NCI-H2081 (cell line): ENCODE measurements at places on chromosomes 6 and 20.

- no peak for DNase-seq
Observed at GRCh38 chr6:36850021-36850420, 10.8 kb upstream of the CPNE5 start.

DNA sequence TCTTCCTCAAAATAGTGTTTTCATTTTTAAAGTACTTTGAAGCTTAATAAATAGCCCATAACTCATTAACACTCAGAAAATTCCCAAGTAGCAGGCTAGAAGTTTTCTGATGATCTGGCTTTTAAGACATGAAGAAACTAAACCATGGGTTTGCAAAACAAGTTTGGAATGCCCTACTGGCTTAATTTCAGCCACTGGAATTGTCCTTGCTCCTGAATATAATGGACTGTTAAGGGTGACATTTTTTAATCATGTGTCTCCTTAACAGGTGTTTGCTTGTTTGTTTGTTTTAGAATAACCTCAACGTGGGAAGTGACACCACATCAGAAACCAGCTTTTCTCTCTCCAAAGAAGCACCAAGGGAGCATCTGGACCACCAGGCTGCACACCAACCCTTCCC, 49.1 kb downstream of the ISM1 start:
- DNase-seq: no peak

GRCh38 chr6:28235912-28236452, 10.9 kb downstream of the ZSCAN9 start:
- DNase-seq: no peak

GRCh38 chr6:35539223-35539622, 26.5 kb upstream of the TULP1 start:
- DNase-seq: no peak

- no peak for DNase-seq
Observed at GRCh38 chr6:156507656-156508055, 269.5 kb upstream of the ARID1B start.

DNA sequence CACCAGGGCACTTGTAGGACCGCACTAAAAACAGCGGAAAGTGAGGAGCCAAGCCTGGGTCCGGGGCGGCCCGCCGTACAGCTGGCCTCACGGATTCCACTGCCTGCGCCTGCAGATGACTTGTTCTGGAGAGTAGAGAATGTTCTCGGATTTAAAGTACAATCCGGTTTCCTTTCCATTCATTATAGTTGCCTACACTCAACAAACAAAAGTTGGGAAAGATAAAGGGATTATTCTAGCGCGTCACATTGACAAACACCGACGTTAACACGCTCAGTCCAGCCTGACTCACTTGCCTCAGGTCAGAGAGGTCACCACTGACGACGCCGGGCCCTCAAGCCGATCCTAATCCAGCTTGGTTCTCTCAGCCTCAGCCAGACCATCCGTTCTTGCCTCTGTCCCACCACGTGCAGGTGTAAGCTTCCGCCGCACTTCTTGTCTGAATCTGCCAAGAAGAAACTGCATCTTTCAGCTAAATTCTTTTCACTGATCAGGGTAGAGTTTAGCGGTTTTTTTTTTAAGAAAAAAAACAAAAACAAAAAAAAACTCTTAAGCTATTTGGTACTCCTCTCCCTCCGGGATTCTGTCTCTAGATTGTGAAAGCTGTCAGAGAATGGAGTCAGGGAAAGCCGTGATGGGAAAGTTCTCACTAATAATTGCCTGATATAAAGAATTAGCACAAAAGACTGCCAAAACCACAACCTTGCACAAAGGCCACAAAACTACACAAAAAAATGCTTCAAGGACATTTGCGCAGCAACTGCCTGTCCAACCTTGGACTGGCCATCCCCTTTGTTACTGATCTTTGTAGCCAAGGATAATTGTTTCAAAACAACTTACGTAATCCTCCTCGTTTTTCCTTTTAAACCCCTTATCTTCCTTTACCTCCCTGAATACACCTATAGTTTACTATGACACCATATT, 1.1 kb upstream of the PHF10 start:
- DNase-seq: peak; percentile 19

- DNase-seq: no peak
Observed at GRCh38 chr6:156969233-156969632, 192.1 kb downstream of the ARID1B start.

GRCh38 chr6:50843842-50844241, 25.2 kb downstream of the TFAP2B start:
- DNase-seq: no peak

GRCh38 chr6:99589290-99589672, 17.4 kb upstream of the PRDM13 start:
- DNase-seq: no peak
